Lung (tissue), 17 donors: ENCODE measurements at places on chromosomes 2 and 18. TPM values are rescaled to one million over a fixed set of nuclear protein-coding genes. Genes with fewer than 3 reads are reported as not detected.

GRCh38 chr2:102278720-102279390 is 32.5 kb upstream of the IL1RL1 start:
- no peak for DNase-seq
- H3K27ac ChIP-seq: no peak overlapping the region
- no peak overlapping the region for H3K4me3 ChIP-seq
- no peaks in the 10 kb centered on the region for H3K4me1 ChIP-seq

The SAG gene
- 0.46 TPM for total RNA-seq

The SIX2 gene
- total RNA-seq: 0.46 TPM

- H3K4me1 ChIP-seq: peaks cover 7% of the 10 kb centered on the region
- no peaks in the 10 kb centered on the region for H3K36me3 ChIP-seq
- no peak for DNase-seq
- H3K27ac ChIP-seq: no peak overlapping the region
Observed at GRCh38 chr18:35969676-35970075, 2.8 kb upstream of the RMP24 start.

DNA sequence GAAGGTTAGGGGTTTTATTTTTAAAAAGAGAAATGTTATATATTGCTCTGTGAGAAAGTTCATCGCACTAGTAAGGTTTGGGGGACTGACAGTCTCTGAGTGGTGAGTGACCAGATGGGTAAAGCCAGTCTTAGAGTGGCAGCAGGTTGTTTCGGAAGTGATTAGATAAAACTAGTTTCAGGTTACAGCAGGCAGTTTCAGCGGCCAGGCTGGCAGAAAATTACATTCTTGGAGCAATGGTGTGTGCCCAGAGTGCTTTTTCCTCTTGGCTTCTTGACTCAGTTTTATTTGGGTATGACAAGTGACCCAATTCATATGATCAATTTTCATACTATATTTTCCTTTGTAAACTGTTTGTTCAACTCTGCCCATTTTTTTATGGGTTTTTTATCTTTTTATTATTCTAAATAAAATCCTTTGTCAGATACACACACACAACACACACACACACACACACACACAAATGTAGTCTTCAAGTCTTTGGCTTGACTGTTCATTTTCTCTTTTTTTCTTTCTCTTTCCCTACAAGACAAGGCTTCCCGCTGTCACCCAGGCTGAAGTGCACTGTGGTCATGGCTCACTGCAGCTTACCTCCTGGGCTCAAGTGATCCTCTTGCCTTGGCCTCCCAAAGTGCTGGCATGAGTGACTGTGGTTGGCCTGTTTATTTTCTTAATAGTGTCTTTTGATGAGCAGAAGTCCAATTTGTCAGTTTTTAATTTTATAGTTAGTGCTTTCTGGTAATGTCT is 30.9 kb downstream of the RALBP1 start:
- H3K36me3 ChIP-seq: peaks cover 2% of the 10 kb centered on the region
- no peaks in the 10 kb centered on the region for H3K27me3 ChIP-seq
- no peak for DNase-seq
